Activated naive CD8-positive, alpha-beta T cell treated with anti-CD3 and anti-CD28 coated beads, Interleukin-2, amount 10 ng/mL, durations not matched to agents 7 days and 5 days (primary cell): ENCODE measurements at places on chromosomes 16 and 17. TPM values are rescaled to one million over a fixed set of nuclear protein-coding genes. Genes with fewer than 3 reads are reported as not detected.

IGFBP4 gene
- 12.2 TPM for total RNA-seq

ACLY gene
- 142 TPM for total RNA-seq

SETD6 gene
- 23.5 TPM for total RNA-seq

DNA sequence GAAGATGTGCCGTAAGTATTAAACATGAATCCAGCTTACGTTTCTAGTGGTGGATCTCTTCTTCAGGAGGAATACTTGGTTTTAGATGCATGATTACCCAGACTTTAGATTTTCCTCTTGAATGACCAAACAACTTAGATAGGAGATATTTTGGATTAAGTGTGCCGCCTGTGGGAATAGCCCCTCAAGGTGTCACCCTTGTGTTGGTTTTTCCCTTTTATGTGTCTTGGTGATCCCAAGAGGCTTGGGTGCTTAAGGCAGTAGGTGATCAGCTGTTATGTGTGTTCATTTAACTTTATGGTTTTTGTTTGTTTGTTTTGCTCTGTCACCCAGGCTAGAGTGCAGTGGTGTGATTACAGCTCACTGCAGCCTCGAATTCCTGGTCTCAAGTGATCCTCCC is 115.1 kb downstream of the PPM1E start:
- H3K36me3 ChIP-seq, result no peaks in the 10 kb centered on the region
- peaks cover 17% of the 10 kb centered on the region for H3K27me3 ChIP-seq
- H3K4me1 ChIP-seq, result no peaks in the 10 kb centered on the region

DNA sequence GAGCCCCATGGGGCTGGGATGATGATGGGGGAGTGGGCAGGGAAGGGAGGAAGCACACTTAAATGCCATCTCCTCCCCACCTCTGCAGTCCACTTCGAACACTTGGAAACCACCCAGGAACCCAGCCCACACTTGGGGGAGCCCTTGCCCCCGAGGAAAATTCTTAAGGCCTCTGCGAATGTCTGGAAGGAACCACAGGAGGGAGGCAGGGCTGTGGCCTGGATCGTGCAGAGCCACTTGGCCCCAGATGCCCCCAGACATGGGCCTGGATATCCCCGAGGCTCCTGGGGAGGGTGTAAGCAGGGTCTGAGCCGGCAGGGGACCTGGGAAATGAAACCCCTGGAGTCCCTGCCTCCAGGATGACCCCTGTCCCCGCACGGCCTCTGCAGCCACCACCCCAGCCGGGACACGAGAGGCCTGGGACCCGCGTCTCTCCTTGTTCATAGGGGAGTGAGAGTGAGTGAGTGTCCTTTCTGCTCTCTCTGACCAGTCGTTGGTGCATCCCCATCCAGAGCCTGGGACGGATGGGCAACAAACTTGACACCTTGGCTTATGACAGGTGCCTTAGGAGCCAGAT is 11.8 kb upstream of the MTSS2 start:
- no peaks in the 10 kb centered on the region for H3K27me3 ChIP-seq
- peak overlapping the region; percentile 93 for H3K27ac ChIP-seq
- H3K36me3 ChIP-seq, result peaks cover 3% of the 10 kb centered on the region
- H3K4me3 ChIP-seq, result peak overlapping the region; percentile 66
- DNase-seq, result no peak

DNA sequence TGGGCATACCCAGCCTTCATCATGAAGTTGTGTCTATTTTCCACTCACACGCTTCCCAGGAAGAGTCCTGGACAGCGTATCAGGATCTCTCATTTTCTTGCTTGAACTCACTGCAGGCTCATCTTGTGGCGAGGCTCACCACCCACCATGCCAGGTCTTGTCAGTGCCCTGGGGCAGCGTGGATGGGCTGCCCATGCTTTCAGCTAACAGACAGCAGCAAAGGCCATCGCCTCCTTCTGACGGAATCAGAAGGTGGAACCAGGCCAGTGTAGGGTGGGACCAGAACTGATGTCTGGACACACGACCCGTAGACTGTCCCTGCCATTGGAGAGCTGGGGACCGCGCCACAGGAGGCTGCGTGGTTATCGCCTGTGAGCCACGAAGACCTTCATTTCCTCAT is 169.4 kb downstream of the FOXL1 start:
- H3K4me1 ChIP-seq, result no peaks in the 10 kb centered on the region
- no peaks in the 10 kb centered on the region for H3K36me3 ChIP-seq
- no peak overlapping the region for H3K4me3 ChIP-seq
- no peak for DNase-seq
- H3K27me3 ChIP-seq, result peaks cover 2% of the 10 kb centered on the region
- no peak overlapping the region for H3K27ac ChIP-seq

SLFN12L gene
- total RNA-seq, result 139 TPM

- no peaks in the 10 kb centered on the region for H3K27me3 ChIP-seq
- no peak overlapping the region for H3K27ac ChIP-seq
- H3K4me1 ChIP-seq, result no peaks in the 10 kb centered on the region
- no peak overlapping the region for H3K4me3 ChIP-seq
- H3K36me3 ChIP-seq, result no peaks in the 10 kb centered on the region
These were observed 26.2 kb downstream of the WSCD1 start for GRCh38 chr17:6096201-6097004.
